ENCODE measurements at places on chromosomes 1 and 21.

- DNase-seq = no peak
These were observed 2.7 kb upstream of the NEGR1 start for GRCh38 chr1:72285074-72285425.

DNA sequence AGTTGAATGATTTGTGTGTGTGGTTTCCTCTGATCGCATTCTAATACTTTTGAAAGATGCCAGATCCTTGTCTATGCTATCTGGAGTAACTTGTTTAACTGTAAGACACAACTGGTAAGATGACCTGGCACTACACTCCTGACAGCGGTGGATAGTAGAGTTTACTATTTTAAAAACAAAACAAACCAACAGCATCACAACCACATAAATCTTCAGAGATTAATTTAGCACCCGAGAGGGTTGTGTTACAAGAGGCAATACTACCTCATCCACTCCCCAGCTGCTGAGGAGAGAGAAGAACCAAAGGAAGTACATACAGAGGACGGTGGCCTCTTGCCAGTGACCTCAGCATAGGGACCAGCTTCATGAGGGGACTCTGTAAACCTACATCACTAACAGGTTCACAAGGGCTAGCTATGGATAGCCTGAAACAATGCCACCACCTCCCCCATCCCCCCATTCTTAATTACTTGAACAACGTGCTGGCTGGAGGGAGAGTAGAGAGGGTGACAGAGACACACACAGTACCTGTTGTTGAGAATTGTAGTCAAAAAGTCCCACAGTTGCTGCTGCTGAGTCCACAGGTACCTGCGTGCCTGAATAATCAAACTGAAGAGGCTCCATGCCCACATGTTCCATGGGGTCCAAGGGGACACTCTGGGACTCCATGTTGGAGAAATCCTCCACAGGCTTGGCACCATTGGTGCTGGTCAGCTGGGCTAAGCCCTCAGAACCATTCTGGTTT is 73.5 kb downstream of the PUM1 start:
- no peak for DNase-seq

DNA sequence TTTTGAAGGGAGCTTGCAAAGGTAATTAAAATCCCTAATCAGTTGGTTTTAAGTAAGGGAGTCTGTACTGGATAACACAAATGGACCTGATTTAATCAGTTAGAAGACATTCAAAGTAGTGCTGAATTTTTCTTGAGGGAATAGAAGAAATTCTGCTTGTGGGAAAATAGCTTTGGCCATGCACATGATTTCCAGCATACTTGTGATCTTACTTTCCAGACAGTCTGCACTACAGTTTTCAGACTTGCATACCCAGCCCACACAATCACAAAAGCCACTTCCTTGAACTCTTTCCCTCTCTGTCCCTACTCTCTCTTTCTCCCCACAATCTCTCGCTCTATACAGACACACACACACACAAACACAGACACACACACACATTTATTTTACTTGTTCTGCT is 852.1 kb downstream of the PLA2G4A start:
- DNase-seq = no peak

DNA sequence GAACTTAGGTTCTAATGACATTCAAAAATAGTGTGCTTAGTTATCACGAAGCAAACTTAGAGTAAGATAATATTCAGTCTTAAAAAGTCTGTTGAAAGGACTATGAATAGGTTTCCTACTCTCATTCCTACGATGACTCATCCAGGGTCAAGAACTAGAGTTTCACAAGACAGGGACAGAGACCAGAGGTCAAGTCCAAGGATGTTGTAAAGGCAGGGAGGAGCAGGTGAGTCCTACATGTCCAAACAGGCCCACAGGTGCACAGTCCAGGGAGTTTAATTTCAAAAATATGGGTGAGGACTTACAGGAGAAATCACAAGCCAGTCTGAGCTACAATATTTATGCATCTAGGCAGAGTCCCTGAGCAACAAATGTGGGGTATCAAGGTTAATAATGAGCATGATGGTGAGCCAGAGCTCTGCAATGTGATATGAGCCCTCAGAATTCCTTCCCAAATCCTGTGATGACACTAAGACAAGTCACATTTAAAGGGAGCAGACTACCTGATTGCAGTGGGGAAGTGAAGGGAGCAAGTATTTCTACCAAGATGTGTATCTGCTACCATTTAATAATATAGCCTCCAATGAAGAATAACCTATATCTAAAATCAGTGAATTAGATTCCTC is 100.0 kb upstream of the NRIP1 start:
- no peak for DNase-seq

DNA sequence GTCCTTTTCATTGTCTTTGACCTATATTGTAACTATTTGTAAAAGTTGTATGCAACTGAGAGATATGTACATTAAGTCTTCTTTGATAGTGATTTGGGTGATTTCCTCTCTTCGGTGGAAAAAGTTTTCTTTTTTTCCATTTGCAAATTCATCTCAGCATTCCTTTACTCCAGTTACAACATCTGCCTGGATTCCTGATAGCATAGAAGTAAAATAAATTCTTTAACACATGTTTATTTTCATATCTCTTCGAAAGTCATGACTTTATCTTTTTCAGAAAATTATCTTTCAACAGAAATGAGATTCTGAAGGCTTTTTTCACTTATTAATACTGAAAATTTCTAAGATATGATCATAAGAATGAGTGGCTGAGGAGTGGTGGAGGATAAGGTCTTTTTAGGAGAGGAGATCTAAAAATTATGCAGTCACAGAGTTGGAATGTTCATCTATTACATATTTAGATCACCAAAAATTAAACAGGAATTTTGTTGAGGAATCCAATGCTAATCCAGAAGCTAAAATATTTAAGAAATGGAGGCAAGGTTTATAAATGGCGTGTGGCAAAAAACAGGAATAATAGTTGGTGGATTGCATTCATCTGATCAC is 400.5 kb downstream of the KCNT2 start:
- no peak for DNase-seq

DNA sequence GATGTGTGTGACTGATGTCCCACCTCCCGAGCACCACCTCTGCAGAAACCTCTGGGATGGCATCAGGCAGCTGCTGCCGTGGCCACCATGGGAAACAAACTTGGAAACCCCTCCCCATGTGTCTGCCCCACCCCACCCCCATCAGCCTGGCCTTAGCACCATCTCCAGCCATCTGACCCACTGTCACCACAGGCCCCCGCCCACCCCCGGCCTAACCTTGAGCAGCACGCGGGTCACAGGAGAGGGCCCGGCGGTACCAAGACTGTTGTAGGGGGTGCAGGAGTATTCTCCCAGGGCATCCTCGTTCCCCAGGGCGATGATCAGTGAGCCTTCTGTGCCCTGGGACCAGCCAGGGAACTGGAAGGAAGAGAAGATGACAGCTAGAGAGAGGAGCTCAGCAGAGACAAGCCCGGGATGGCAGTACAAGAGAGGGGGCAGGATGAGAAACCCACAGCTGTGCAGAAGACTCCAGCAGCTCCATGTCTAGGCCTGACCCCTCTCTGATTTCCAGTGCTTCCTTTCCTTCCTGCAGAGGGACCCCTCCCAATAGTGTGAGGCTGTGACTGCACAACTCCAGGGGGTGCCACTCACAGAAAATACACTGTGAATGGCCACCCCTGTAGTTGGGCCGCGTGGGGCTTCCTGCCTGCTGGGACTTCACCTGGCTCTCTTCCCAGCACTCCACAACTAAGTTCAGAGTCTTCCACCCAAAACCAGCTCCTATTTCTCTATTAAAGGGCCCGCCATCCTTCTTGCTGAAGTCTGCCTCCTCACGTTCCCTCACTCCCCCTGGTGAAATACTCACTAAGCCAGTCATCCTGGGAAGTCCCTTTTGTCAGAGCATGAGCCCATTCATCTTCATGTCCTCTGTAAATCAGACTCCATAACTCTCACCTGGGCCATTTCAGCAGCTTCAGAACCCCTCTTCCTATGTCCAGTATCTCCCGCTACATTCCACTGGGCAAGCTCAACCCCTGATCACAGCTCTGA is 7.3 kb upstream of the TAGLN2 start:
- DNase-seq = peak; percentile 1
